ENCODE measurements at places on chromosomes 16 and 17.

DNA sequence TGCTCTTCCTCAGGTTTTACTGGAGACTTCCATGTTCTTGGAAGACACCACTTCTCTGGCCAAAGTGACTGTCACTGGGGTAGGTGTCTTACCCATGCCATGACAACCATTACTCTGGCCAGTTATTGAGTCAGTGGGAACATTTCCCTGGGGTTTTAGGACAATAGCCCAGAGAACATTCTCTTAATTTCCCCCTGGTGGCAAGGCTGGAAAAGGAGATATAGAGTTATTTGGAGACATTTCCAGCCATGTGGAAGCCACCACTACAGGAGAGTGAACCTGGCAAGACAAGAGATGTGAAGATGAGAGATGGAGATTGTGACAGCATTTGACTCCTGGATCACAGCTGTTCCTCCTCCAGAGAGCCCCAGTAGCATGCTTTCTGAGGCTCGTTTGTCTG, 106.2 kb downstream of the CDK5R1 start:
- no peak for DNase-seq

GRCh38 chr17:35934760-35935159, 4.2 kb upstream of the RDM1 start:
- DNase-seq, result no peak

- DNase-seq, result peak; percentile 29
Measured at GRCh38 chr17:30101686-30102390, 14.8 kb upstream of the NSRP1 start.

- DNase-seq, result no peak
Measured at GRCh38 chr16:64773184-64773583, 348.7 kb downstream of the CDH11 start.

DNA sequence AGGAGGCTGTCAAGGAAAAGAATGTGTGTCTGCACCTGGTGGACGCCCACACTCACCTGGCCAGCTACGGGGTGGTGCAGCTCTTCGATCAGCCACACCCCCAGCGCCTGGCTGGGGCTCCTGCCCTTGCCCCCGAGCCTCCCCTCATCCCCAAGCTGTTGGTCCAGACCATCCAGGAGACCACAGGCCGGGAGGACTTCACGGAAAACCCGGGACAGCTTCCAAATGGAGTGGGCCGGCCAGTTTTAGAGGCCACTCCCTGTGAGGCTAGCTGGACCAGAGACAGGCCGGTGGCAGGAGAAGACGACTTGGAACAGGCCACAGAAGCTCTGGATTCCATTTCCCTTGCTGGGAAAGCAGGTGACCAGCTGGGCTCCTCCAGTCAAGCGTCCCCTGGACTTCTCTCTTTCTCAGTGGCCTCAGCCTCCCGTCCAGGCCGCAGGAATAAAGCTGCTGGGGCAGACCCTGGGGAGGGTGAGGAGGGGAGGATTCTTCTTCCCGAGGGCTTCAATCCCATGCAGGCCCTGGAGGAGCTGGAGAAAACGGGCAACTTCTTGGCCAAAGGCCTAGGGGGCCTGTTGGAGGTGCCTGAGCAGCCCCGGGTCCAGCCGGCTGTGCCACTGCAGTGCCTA, 2.2 kb downstream of the WDR81 start:
- no peak for DNase-seq

DNA sequence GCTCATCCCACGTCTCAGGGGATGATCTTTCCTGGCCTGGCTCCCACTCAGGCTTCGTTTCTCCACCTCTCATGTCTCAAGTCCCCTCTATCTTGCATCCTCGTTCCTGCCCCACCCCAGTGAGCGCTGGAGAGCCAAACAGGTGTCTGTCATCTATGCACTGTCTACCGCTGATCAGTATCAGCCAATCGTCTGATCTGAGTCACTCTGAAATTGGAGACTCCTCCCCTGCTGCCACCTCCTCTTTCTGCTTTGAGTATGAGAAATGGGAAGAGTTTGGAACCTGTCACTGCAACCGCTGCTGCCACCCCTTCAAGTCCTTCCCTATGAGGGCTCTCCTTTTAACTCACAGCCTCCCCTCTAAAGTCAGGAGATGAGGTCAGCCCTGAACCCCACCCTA, 28.0 kb downstream of the FZD2 start:
- DNase-seq, result no peak

DNA sequence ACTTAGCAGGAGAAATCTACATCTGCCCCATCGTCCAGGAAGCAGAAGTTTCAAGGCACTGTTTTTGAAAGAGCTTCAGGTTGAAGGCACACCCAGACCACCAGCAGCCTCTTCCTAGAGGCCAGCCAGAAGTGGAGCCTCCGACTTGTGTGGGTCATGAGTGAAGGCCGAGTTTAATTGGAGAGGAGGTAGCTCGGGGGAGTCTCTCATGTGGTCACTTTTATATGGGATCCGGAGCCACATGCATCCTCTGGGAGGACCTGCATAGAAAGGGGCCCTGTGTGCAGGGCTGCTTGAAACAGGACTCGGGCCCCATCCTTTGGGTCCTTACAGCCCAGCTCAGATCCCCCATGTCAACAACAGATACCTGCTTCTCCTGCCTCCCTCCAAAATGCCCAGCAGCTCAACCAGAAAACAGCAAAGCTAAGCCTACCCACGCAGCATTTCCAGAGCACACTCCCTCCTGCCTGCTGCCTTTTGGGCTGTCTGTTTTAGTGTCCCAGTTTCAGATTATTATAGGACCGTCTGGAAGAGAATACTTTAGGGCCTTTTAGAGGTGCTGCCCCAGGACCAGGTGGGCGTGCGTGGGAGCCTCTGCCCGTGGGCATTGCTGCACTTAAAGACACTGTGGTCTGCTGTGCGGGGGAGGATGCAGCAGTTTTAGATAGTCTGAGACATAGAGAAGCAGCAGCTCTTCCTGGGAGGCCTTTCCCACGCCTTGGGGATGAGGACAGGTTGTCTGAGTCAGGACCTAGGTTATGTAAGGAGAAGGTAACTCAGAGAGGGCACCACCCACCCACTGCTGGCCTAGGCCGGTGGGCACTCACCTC, 29.5 kb downstream of the MPRIP start:
- DNase-seq, result no peak

- no peak for DNase-seq
Measured at GRCh38 chr17:13888056-13888609, 181.2 kb upstream of the COX10 start.

DNA sequence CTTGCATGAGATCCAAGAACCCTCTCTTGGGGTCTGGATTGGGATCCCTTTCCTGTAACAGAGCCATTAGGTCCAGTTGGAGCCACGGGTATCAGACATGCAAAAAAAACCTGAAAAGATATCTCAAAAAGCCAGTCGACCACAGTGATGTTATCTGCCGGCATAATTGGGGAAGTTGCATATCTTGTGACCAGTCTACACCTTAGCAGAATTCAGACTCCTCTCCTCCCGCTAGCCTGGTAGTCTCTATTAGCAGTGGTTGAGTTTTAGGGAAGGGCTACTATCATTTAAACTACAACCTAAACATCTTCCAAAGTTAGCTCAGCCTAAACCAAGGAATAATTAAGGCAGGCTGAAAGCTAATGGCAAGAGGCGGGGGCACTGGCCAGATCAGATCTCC, 16.2 kb upstream of the PSMD7 start:
- no peak for DNase-seq

GRCh38 chr17:4444782-4445473, 11.2 kb downstream of the SPNS3 start:
- no peak for DNase-seq

DNA sequence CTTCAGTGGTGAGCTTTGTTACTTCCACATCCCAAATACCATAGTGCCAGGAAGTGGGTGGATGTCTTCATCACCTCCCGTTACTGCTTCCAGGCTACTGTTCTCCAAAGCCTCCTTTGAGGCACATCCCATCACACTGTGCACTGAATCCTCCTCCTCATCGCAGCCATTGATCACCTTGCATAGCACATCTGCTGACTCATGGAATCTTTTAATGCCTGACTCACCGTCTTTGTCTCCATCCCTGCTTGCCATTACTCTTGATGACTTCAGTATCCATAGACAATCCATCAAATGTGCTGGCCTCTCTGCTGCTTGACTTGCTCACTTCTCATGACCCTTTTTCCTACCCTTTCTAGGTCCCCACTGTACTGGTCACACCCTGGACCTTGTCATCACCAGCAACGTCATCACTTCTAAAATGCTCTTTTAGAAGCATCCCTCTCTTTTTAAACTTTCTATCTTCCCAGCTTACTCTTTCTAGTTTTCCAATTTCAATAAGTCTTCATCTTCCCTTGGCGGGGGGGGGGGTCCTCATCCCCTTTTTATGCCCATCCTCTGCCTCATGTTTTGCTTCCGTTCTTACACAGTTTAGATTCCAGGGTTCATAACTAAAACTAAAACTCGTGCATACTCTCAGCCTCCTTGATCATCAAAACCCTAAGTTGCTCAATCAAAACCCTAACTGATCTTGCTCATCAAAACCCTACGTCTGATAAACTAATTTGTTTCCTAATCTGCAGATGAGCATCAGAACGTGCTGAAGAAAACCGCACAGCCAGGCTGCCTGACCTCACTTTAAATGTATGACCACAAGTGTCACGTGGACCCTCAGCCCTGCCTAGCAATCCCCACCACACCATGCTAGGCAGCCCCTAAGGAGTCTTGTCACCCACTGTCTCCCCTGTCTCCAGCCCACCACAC, 289.7 kb upstream of the ZFHX3 start:
- DNase-seq, result no peak

GRCh38 chr17:17366941-17367875, 64.0 kb downstream of the NT5M start:
- DNase-seq, result no peak

DNA sequence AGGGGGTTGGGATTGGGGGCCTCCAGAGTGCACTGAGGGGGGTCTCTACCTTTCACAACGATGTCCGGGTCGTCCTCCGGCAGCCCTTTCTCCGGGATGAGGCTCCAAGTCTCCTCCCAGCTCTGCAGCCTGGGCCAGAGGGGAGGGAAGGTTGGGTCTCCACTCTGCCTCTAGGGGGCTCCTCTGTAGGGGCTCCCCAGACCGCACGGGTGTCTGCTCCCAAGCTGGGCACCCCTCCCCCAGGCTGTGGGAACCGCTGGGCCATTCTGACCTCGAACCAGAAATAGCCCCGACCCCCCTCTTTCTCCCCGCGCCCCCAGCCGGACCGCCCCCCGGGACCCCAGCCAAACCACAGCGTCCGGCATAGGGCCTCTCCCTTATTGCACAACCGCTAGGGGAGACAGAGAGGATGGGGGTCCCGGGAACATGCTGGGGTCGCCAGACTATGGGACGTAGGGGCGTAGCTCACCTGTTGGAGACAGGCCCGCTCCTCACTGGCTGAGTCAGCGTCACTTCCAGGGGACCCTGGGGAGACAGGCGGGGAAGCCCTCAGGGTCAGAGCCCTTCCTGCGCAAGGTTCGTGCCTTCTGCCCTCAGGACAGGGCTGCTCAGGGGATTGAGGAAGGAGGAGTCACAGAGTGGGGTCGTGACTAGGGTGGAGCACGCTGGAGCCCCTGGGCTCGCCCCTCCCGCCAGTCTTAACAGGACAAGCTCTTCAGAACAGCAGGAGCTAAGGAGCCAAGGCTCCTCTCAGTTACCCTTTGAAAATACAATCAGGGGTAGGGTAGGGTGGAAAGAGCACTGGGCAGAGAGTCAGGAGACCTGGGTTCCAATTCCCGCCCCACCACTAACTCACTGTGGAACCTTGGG, 2.7 kb downstream of the PLEKHH3 start:
- DNase-seq, result no peak

GRCh38 chr17:79218175-79218824, 143.7 kb downstream of the ENGASE start:
- DNase-seq, result no peak

GRCh38 chr17:77331301-77331864, 190.6 kb downstream of the SEC14L1 start:
- DNase-seq, result no peak

- DNase-seq, result no peak
Measured at GRCh38 chr16:18965555-18965954, 18.2 kb upstream of the TMC7 start.

DNA sequence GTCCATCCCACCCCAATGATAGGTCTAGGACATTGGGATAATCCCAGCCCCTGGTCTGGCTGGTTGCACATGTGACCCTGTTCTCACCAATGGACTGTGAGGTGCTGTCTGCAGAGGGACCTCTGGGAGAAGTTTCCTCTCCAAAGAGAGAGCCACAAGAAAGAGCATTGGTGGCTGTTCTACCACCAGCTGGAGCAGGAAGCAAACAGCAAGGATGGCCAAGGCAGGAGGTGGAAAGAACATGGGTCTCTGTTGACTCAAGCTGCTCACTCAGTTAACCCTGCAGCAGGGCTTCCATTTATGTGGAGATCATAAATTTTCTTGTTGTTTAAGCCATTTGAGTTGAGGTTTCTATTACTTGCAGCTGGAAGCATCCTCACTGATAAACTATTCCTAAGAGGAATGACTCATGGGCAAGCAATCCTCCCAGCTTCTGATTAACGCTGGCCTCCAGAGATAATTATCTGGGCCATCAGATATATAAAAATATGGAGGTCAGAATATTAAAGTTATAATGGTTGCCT, 52.6 kb downstream of the CYB5B start:
- no peak for DNase-seq

DNA sequence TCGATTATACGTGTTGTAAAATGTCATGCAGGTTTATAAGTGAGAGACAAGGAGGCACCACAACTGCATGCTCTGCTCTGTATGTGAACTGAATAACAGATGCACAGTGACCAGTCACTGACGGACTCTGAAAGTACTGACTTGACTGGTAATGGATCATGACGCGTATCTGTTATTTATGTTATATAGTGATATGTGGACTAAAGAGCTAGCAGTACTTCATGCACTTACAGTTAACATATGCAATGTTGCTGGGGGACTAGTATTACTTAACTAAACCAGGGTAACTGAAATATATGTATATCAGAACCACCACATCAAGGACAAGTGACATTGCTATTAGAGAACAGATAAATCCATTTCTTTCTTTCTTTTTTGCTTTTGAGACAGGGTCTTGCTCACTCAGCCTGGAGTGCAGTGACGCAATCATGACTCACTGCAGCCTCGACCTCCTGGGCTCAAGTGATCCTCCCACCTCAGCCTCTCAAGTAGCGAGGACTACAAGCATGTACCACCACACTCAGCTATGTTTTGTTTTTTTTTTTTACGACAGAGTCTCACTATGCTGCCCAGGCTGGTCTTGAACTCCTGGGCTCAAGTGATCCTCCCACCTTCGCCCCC, 17.2 kb downstream of the COIL start:
- no peak for DNase-seq

GRCh38 chr17:12909046-12909445, 108.8 kb downstream of the ELAC2 start:
- no peak for DNase-seq

- no peak for DNase-seq
Measured at GRCh38 chr17:2517539-2517938, 5.9 kb upstream of the METTL16 start.

GRCh38 chr17:65487990-65488389, 73.5 kb downstream of the AXIN2 start:
- no peak for DNase-seq

- DNase-seq, result no peak
Measured at GRCh38 chr16:11609474-11610120, 22.9 kb upstream of the LITAF start.
